Bladder microvascular endothelial cell (primary cell): ENCODE measurements at places on chromosomes 11 and 22. TPM values are rescaled to one million over a fixed set of nuclear protein-coding genes. Genes with fewer than 3 reads are reported as not detected.

GRM5 gene
- total RNA-seq, result under 0.01 and 0.13 TPM in 2 replicates

MMP8 gene
- total RNA-seq, result not detected in 2 replicates

CADM1 gene
- 0.81 and 6.3 TPM in 2 replicates for total RNA-seq

OR52I1 gene
- not detected in 2 replicates for total RNA-seq

PHF21A gene
- total RNA-seq, result 5.8 and 17.1 TPM in 2 replicates

IGF2 gene
- total RNA-seq, result 6.3 and 19.1 TPM in 2 replicates

MUC2 gene
- total RNA-seq, result not detected in 2 replicates

SEPTIN3 gene
- total RNA-seq, result under 0.01 and 0.06 TPM in 2 replicates

VSIG10L2 gene
- total RNA-seq, result not detected in 2 replicates

BDNF gene
- 0.32 and 0.88 TPM in 2 replicates for total RNA-seq

PNPLA3 gene
- 0.49 and 1.7 TPM in 2 replicates for total RNA-seq

UPK3A gene
- total RNA-seq, result not detected in 2 replicates

IGLL5 gene
- total RNA-seq, result not detected in 2 replicates

DEUP1 gene
- total RNA-seq, result not detected in 2 replicates

CELSR1 gene
- 2.3 and 74.3 TPM in 2 replicates for total RNA-seq

KRTAP5-9 gene
- not detected in 2 replicates for total RNA-seq

NLRP10 gene
- total RNA-seq, result 0.06 TPM in 1 of 2 replicates, not detected in the other

OR4A15 gene
- not detected in 2 replicates for total RNA-seq
